ENCODE measurements at places on chromosomes 4 and X.

DNA sequence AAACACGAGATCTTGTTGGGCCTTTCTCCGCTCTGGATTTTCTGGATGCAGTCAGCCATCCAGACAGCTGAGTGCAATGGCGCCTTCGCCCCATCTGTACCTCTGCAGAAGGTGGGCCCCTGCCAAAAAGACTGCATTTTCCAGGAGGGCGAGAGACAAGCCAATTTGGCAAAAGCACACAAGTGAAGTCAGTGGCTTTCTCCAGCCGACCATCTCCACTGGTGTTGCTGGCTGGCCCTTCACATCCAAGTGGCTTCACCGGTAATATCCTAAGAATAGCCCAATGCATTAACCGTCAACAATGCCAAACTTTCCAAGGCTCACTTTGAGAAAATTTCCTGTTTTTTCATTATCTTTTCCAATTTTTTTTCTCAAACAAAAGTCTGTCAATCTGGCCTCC is 96.2 kb upstream of the MXRA5 start:
- no peak for DNase-seq

DNA sequence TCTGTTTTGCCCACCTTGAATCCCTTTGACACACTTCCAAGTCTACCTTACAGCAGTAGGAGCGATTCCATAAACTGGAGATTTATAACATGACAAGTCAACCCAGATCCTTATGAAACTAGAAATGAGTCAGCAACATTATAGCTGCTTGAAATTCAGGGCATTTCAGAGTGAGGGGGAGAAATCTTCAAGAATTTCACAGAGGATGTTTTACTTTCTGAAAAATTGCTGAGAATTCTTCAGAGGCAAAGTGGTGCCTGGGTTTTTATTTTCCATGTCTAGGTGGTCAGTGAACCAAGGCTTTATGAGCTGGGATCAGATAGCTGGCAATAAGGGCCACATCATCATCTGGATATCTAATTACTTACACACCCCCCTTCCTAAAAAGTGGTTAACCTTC is 119.8 kb downstream of the PPARGC1A start:
- peak; percentile 16 for DNase-seq

- no peak for DNase-seq
These were observed 62.0 kb upstream of the MAGEB2 start for GRCh38 chrX:30153175-30153880.

GRCh38 chr4:154124539-154125255 is 335.8 kb upstream of the SFRP2 start:
- no peak for DNase-seq

DNA sequence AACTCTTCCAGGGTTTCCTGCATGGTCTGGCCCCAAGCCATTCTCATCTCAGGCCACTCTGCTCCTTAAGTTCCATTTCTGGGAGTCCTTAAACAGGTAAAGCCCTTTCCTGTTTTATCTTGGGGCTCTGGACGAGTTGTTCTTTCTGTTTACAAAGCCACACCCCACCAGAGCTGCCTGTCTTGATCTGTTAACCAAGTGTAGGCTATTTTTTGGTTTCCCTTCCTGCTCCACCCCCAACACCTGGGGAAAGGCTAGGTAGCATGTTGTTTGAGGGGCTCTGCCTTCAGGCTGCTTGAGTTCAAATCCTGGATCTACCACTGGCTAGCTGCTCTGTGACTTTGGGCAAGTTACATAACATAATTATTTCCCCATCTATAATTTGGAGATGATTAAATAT is 40.0 kb downstream of the ERVMER34-1 start:
- DNase-seq: no peak

- DNase-seq: no peak
These were observed 16.2 kb upstream of the WDR19 start for GRCh38 chr4:39166177-39166576.

DNA sequence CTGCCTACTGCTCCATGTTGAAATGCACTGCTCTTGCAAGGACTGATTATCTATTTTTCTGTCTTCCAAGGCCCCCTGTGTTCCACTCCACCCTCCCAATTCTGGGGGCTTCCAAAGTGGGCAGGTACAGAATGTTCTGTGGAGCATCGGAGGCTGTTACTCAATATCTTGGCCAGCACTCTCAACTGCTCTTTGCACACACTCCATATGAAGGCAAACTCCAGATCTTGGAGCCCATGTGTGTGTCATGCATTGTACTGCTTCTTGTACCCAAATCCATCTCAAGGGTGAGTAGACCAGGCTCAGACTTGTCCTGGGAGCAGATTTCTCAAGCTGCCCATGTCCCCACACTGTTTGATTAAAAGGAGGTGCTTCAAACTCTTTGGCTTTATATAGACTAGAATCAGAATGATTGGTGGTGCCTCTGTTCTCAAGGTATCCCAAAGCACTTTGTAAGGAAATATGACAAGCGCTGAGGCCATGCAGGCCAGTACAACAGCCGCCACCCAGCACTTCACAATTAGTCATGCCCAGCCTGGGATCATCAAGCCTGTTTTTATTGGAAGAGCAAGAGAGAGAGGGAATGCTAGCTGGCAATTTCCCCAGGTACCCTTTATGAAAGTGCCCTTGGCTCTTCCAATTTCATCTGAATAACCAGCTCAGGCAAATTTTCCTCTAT is 44.3 kb downstream of the AR start:
- DNase-seq: no peak

DNA sequence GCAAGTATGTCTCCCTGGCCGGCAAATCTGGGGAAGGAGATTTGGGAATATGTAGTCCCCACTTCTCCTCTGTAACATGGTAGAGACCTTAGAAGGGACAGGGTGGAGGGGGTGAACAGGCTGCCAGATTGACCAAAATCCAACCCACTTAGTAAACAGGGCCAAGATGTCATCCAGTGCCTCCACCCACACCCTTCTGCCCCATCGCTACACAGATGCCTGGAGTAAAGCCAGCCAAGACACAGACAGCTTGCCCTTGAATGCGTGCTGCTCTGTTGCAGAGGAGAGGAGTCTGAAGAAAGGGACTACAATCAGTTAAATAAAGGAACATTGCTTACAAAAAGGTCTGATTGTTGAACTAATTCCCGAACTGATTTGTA is 160.1 kb upstream of the LDB2 start:
- no peak for DNase-seq

- DNase-seq: no peak
These were observed 157.4 kb downstream of the PTTG2 start for GRCh38 chr4:38117591-38117990.

DNA sequence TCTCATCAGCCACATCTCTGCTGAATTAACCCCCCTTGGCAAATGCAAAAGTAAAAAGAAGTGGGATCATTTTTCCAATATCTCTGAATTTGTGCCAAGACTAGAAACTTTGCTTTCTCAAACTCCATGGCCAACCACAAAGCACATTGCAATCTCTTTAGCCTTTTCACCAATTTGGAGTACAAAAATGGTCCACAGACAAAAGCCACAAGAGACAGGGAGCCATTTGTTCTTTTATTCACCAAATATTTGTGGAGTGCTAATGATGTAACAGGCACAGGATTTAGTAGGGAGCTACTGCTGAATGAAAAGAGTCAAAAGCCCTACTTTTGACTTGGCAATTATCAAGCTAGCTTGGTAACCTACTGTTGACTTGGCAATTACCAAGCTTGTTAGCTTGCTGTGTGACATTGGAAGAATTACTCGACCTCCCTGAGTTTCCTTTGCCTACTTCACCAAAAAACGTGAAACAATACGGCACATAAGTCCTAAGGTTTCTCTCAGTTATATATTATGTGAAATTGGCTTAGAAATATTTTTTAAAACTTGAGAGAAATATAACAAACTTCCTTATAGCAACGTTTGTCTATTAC is 97.1 kb upstream of the KLF3 start:
- DNase-seq: no peak

GRCh38 chrX:14051416-14051815 is 21.7 kb upstream of the GEMIN8 start:
- DNase-seq: no peak

DNA sequence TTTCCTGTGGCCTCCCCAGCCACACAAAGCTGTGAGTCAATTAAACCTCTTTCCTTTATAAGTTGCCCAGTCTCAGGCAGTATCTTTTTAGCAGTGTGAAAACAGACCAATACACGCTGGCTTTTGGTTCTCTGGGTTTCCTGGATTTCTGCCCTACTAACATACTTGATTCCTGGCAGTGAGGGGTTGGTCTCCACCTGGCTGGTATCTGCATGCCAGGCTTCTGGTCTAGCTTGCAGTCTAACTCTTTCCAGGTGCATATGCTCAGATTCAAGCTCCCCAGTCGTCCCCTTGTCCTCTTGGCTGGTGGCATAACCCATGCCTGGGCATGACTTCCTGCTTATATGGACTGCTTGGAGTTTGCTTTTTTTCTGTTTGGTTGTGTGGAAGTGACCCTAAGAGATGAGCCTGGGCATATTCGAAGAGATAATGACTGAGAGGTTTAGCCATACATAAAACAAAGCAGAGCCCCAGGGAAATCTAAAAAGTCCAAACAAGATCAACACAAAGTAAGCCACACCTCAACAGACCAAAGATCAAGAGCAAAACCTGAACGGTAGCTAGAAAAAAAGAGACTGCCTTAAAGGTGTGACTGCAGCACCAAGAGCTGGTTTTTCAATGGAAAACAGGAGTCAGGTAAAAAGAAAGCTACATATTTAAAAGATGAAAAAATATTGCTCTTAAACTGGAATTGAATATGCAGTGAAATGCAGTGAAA is 102.1 kb upstream of the STS start:
- no peak for DNase-seq

- no peak for DNase-seq
These were observed 57.4 kb downstream of the ANTXR2 start for GRCh38 chr4:80015407-80016189.

GRCh38 chr4:15427161-15427560 is 672 bp upstream of the C1QTNF7 start:
- DNase-seq: no peak

DNA sequence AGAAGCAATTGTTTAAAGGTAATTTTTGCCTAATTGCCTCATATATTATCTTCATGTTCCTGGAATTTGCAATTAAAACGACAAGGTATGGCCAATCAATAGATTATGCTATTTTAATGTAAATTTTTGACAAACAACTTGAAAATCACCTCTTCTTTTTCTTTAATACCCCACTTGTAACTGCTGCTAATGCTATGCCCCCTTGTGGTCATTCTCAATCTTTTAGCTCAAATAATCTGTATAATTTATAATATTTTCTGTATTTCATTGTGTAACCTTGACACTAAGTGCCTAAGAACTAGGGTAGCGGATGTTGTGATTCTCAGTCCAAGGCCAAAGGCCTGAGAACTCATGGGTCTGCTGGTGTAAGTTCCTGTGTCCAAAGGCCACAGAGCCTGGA is 831.7 kb upstream of the POU3F4 start:
- peak; percentile 1 for DNase-seq

Measured in ACHN (cell line).